NCI-H1105 (cell line): ENCODE measurements at places on chromosomes 2 and 18.

GRCh38 chr18:22447792-22448191, 30.1 kb upstream of the CTAGE1 start:
- DNase-seq = no peak

GRCh38 chr2:182391443-182391842, 35.4 kb downstream of the PDE1A start:
- DNase-seq = no peak

GRCh38 chr18:59057969-59058368, 81.7 kb upstream of the SEC11C start:
- DNase-seq = no peak

GRCh38 chr2:42132191-42132965, 36.8 kb upstream of the EML4 start:
- DNase-seq = peak; percentile 16

GRCh38 chr2:169716238-169716886, 17.3 kb upstream of the KLHL23 start:
- peak; percentile 40 for DNase-seq

DNA sequence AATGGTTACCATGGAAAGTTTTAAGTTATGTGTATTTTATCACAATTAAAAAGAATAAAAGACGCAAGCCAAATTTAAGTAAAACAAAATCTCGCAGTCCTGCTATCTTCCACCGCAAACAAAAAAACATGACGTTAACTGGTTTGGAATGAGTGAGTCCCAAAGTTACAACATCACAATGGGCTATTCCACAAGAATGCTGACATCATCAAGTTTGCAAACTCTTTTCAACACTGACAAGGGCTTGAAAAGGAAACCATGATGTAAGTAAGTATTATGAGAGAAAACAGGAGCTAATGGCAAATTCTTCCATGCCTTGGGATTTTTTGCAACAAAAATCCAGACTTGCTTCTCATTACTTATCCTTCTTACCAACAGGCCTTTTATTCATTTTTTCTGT, 31.1 kb downstream of the SIGLEC15 start:
- no peak for DNase-seq

DNA sequence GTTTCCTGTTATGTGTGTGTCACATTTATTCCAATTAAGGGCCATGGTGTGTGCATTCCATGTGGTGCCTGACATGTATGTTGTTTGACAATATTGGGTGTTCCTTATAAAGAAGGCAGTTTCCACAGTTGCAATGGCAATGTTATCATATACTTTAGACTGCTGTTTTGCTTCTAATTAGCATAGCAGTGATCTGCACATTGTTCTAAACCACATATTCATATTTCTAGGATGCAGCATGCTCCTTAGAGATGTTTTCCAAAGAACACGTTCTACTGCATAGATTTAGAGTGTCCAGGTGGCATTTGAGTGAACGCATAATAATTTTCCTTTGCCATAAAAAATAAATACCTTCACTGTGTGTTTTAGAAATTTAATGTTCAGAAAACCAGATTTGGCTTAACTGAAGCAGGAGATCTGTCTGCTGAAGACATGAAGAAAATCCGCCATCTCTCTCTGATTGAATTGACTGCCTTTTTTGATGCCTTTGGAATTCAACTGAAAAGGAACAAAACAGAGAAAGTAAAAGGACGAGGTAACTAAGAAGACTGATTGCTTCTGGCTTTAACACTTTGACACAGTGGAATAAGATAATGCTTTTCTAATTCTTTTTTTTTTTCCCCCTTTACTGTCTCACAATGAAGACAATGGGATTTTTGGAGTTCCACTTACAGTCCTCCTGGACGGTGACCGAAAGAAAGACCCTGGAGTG, 143.7 kb downstream of the ARHGAP28 start:
- no peak for DNase-seq

- no peak for DNase-seq
Observed at GRCh38 chr18:73891572-73892421, 255.8 kb downstream of the FBXO15 start.

- no peak for DNase-seq
Observed at GRCh38 chr2:110097506-110098220, 18.0 kb downstream of the MALL start.

DNA sequence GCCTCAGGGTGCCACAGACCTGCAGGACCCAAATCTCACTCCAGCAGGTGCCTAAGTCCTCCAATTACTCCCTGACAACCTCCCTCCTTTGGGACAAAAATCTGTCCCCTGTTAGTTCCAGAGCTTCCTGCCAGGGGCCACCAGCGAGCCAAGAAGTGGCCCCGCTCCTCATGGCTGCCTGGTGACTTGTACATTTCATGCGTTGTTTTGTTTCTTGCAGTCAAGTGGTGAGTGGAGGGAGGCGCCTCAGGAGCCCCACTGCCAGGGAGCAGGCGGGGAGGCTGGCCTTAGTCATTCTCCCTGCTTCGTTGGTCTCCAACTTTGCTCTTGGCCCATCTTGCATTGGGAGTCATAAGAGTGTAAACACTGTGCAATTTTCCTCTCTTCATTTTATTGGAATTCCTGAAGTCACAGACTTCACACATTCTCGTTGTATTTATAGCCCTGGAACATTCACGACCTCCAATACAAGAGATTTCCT, 81.3 kb downstream of the KCNF1 start:
- DNase-seq = no peak

DNA sequence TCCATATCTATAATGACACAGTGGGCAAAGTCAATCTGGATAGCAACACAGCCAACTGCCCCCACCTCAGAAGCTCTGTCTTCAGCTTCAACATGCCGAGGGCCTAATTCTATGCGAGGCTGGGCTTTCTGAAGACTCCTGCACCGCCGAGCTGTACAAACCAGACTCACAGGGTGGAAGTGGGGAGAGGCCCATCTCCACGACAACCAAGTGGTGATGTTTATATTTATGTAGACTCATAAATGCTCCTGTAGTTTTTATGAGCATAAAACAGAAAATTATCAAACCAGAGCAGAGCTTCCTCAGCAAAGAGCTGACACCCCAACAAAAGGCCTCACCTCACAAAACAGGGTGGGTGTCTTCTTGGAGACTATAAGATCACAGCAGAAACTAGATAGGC, 77.0 kb upstream of the LGALSL start:
- DNase-seq = no peak

- no peak for DNase-seq
Observed at GRCh38 chr18:2515908-2516625, 55.2 kb downstream of the METTL4 start.

DNA sequence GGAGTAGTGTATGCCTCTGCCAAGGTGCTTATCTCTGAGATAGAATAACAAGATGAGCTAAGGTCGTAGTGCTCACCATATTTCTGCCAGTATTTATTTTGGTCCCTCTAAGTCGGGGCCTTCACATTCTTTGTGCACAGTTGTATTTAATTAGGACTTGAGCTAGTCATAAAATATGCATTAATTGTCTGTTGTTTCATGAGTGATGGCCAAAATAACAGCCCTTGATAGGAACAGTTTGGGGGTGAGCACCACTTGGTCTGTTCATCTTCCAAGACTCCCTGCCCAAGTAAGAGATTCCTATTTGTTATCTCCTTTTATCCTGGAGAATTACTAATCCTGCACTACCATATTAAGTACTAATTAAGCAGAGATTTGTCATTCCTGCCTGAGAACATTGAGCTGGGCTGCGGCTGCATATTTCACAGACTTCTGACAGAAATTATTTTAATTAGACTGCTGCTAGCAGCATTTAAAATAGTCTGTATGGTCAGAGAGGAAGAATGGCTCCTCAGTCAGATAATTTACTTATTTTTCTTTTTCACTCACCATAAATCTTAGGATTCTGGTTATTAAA, 435.1 kb downstream of the MTX2 start:
- no peak for DNase-seq
